Stimulated activated naive CD8-positive, alpha-beta T cell treated with anti-CD3 and anti-CD28 coated beads, Interleukin-15, Interleukin-2, amounts not matched to agents 100 U/mL and 50 U/mL, for 24 hours (primary cell): ENCODE measurements at places on chromosomes 3 and 15.

DNA sequence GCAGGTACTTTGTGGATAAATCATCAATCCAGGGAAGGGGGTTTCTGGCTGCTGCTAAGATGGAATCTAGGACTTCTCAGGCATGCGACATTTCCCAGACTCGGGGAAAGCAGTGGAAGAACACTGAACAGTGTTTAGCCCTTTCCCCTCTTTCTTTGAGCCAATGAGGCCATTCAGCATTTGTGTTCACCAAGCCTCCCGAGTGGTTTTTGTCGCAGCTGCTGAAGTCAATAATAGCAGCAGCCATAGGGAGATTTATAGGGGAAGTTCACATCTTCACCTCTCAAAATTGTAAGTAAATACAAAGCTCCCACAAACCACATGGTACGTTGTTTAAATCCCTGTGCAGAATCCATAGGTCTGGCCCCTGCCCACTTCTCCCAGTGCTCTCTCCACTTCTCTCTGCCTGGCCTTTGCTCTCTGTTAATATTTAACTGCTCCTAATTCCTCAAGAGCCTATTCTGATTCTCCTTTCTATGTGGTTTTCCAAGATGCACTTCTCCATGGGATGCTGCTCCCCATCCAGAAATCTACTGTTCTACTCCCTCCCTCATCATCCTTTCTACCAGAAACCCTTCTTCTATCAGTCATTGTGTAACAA lies 230.7 kb downstream of the SHQ1 start:
- no peak for DNase-seq

- DNase-seq: no peak
Observed at GRCh38 chr15:61671736-61672135, 388.5 kb downstream of the VPS13C start.

GRCh38 chr3:144063306-144063705 lies 91.7 kb downstream of the DIPK2A start:
- no peak for DNase-seq

GRCh38 chr3:31890742-31891469 lies 90.2 kb downstream of the OSBPL10 start:
- no peak for DNase-seq

DNA sequence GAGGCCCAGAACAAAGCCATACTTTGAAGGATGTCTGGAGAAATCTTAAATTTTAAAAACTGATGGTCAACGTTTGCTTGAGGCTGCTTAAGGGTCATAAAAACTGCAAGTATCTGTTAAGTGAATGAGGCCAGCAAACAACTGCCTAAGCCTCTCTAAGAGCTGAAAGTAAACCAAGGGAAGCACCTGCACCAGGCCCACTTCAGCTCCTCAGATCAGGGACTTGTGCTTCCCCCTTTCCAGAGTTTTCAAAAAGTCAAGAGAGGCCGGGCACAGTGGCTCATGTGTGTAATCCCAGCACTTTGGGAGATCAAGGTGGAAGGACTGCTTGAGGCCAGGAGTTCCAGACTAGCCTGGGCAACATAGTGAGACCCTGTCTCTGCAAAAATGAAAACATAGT lies 9.1 kb downstream of the FBXL22 start:
- no peak for DNase-seq
